ENCODE measurements at places on chromosomes 6 and 20. TPM values are rescaled to one million over a fixed set of nuclear protein-coding genes. Genes with fewer than 3 reads are reported as not detected.
A peak's percentile ranks its signal among the peaks of the same experiment; 100 is the strongest.

DNA sequence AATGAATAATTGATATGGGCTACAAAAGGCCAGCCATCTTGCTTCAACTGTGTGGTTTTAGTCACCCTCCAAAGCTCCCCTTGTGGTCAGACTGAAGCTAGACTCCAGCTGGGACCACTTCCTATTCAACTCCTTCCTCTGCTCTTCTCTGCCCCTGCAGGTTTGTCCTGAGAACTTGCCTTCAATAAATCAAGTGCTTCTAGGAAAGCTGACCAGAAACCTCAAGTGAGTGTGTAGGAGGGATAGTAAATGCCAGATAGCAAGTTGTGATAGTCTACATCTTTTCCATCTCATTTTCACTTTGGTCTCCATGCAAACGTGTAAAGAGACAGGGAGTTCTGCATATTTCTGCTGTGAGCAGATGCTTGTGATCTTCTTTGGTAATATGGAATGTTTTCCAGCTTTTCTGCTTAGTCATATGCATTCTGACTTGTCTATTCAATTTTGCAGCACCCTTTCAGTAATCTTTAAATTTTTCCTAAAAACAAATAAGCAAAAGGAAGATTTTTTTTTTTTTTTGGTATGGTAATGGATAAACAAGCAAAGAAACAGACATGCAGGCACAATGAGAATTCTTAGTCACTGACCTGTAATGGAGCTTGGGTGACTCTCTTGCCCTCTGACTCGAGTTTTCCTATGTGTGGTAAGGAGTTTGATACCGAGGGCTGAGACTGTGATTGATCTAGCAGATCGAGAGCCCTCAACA is 201.3 kb upstream of the BTBD3 start:
- DNase-seq: peak; percentile 43

GRCh38 chr6:128663238-128663637 is 142.8 kb upstream of the PTPRK start:
- DNase-seq: no peak

GRCh38 chr6:15403094-15403755 is 157.4 kb downstream of the JARID2 start:
- no peak for DNase-seq

- no peak for DNase-seq
These were observed 96.9 kb downstream of the SCML4 start for GRCh38 chr6:107727096-107727757.

GRCh38 chr20:59291740-59292383 is 8.5 kb upstream of the EDN3 start:
- no peak for DNase-seq

GRCh38 chr6:41618598-41618997 is 19.7 kb upstream of the MDFI start:
- no peak for DNase-seq

DNA sequence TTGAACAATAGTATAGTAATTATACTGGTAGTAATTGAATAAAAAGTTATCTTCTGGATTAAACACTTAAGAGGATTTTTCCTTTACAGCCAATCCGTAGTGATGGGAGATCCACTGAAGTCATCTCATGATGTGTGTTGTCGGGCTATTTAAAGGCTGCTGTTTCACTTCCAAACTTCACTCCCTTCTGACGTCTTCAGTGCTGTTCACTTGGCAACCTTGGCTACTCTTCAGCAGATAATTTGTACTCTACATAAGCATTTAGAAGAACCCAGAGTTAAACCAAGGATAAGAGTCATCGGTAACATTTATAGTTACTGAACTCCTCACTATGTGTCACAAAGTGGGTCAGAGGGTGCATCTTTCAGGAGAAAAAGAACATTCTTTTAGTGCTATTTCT is 179.1 kb upstream of the EYA4 start:
- DNase-seq: no peak

DNA sequence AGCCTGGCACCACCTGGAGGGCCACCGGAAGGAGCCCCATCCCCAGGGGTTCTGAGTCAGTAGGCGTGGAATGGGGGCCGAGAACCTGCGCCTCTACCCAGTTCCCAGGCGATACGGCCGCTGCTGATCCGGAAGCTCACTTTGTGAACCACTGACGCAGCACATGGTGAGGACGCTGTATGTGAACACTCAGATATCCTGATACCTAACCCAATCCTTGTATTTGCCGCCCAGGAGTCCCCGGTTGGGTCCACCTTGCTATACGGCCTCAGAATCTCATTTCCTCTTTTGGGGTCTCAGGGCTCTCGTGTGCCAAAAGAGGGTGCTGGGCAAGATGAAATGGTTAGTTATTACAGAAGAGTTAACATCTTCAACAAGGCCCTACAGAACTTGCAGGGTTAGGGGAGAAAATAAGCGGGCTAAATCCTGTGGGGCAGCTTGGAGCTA is 604 bp upstream of the RAB5IF start:
- no peak for DNase-seq

DNA sequence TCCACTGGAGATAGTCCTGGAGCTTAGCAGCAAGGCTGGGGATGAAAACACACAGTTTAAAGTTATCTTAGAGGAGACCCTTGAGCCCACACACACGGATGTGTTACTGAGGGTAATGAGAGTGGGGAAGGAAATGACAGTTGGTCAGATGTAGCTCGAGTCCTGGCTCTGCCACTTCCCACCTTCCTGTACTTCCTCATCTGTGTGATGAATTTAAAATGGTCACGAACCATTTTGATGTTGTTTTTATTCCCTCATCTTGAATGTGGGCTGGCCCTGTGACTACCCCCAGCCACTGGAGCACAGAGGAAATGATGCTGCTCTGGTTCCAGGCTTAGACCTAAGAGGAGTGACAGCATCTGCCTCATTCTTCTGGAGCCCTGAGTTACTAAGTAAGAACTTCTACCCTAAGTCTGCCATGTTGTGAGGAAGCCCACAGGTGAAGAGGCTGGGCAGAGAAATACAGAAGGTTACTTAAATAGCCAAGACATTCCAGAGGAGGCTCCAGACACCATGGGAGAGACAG is 141.2 kb downstream of the NRN1 start:
- no peak for DNase-seq

GRCh38 chr6:72825315-72825911 is 203.5 kb downstream of the KCNQ5 start:
- peak; percentile 73 for DNase-seq

DNA sequence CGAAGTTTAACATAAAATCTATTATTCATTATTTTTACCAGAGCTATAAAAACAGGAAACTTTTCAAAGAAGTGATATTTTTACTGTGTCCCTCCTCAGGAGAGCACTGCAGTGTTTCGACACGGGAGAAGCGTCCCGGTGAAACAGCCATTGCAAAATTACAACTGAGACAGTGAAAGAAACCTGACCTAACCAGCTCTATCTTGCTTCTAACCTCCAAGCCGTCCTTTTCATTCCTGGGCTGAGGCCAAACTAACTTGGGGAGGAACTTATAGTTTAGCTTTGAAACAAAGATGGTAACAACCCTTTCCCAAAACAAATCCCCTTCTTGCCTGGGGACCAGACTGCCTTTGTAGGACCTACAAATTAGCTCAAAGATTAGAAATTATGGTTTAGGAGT is 79.2 kb downstream of the WDR27 start:
- DNase-seq: no peak

DNA sequence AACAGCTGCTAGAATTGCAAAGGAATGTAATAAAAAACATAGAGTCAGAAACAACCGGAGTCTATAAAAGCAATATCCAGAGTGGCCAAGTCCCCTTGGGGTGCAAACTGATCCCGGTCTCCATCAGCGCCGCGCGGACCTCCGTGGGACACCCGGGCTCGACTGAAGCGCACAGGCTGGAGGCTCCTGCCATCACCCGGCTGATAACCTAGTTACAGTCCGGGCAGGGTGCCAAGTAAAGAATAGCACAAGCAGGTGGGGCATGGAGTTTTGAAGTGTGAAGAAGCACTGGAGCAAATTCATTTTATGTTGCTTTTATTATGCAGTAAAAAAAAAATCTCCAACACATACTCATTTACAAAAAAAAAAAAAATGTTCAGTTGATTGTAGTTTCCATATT is 205.1 kb upstream of the GMDS start:
- DNase-seq: no peak

GRCh38 chr20:44495802-44496481 is 20.3 kb downstream of the TTPAL start:
- peak; percentile 100 for DNase-seq

DNA sequence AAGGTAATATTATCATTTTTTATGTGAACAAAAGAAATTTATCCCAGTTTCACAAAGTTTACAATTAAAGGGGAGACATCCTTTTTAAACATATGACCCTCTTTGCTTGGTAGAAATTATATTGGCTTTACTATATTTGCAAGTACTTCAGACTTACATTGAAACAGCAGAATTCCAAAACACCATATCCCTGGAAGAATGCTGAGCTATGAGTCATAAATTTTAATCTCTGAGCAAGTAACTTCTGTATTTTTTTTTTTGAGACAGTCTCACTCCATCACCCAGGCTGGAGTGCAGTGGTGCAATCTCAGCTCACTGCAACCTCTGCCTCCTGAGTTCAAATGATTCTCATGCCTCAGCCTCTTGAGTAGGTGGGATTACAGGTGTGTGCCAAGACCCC is 240.4 kb downstream of the TBC1D32 start:
- peak; percentile 25 for DNase-seq

DNA sequence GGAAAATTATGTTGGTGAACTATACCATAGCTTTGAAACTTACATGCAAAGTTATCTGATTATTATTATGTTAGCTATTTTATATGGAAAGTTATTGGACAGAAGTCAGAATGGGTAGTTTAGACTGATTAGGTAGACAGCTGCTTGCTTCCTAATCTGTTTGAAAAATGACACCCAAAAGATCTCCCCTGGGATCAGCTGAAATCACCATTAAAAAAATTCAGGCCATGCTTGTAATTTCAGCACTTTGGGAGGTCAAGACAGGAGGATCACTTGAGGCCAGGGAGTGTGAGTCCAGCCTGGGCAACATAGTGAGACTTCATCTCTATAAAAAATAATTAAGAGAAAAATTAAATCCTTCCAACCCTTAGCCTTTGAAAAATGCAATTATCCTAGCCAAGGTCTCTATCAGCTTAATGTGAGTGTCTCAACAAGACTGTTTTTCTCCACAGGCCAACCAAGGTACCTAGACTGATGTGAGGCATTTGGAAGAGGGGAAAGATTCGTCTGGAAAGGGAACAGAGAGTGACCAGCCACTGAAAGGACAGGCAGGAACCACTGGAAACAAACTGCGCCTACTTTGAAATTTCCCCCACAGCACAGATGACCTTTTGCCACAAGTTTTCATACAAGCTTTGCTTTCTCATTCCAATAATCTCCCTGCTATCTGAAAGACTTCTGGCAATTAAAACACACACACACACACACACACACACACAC is 232.3 kb downstream of the GMPR start:
- no peak for DNase-seq

DNA sequence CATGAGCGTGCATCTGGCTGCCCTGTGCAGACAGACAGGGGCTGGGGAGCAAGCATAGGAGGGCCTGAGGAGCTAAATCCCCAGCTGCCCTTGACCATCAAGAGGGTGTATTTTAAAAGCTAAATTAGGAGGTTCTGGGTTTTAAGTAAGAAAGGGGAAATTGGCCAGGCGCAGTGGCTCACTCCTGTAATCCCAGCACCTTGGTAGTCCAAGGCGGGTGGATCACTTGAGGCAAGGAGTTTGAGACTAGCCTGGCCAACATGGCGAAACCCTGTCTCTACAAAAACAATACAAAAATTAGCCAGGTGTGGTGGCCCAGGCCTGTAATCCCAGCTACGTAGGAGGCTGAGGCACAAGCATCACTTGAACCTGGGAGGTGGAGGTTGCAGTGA is 27.8 kb downstream of the SERPINB6 start:
- DNase-seq: no peak

DNA sequence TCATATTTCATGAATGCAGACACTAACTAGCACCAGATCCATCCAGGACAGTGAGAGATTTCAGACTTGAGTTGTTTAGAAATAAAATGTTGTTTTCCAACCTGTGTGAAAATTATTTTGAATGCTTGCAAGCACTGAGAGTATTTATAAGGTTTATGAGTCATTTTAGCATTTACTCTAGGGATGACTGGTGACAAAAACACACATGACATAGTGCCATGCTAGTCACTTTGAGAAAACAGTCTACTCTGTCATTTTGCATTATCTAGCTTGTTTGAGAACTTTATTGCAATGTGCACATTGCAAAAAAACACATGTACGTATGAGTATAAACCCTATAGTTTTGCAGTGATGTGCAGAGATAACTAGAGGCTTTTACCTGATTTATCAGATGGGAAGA is 456.6 kb downstream of the LMBRD1 start:
- no peak for DNase-seq

DNA sequence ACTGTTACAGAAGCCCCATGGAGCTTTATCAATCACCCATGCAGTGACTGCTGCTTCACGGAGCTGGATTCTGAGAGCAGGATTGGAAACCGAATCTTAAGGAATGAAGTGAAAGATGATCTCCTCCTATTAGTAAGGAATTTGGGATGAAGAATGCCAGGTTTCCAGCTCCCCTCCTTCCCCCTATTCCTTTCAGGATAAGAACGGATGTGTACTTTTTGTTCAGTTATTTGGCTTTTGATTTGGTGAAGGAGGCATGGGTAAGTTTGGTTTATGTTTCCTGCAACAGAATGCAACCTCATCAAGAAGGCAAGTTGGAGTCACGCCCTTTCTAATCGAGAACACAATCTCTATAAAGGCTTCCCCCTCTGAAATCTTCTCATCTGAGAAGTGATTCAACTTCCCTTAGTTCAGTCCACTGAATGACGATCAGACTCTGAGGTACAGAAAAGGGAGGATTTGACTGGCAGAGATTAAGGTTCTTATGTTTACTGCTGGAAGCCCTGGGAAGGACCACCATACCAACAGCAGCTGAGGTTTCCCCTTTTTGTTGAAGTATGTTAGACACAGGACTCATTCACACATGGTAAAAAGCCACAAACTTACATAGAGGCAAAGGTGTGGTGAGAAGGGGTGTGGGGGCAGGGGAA is 5.5 kb downstream of the ELMO2 start:
- no peak for DNase-seq

DNA sequence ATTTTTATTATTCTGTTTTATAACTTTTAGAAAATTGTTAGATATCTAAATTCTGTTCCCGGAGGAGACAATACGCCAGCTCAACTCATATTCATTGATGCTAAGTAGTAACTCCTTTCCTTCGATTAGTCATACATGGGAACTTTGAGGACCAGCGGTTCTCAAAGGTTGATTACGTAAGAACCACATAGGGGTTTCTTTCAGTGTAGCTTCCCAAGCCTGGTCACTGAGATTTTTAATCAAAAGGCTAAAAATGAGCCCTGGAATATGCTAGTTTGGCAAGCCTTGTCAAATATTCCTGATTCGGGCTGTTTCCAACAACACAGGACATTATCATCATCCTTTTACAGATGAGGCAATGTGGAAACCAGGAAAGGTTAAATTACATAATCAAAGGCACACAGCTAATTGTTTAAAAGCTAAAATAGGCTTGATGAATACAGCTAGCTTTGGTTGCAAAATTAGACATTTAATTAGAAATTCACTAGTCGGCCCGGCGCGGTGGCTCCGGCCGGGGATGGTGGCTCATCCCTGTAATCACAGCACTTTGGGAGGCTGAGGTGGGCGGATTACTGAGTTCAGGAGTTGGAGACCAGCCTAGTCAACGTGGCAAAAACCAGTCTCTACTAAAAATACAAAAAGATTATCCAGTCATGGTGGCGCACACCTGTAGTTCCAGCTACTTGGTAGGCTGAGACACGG is 14.6 kb upstream of the MEI4 start:
- no peak for DNase-seq

Gene DEFB132
- total RNA-seq: not detected

Gene LRRN4
- total RNA-seq: 3.1 TPM

Gene SLC22A16
- not detected for total RNA-seq

Gene SLC22A2
- not detected for total RNA-seq

Gene PTCRA
- total RNA-seq: not detected

Gene HLA-DQA1
- not detected for total RNA-seq

Gene PPP1R11
- 48.0 TPM for total RNA-seq

Gene SULF2
- total RNA-seq: 277 TPM

Data from foreskin keratinocyte (primary cell).